ENCODE measurements at places on chromosomes 12 and 14. TPM values are rescaled to one million over a fixed set of nuclear protein-coding genes. Genes with fewer than 3 reads are reported as not detected.

Gene STXBP6
- polyA plus RNA-seq = 17.8 TPM

Gene SMCO2
- not detected for polyA plus RNA-seq

Gene RAB2B
- 17.6 TPM for polyA plus RNA-seq

Gene SYT1
- polyA plus RNA-seq = 0.90 TPM

Gene EFS
- 2.0 TPM for polyA plus RNA-seq

Gene LGR5
- not detected for polyA plus RNA-seq

Gene DCP1B
- 19.4 TPM for polyA plus RNA-seq

Gene NIN
- polyA plus RNA-seq = 28.5 TPM

Gene PRIMA1
- polyA plus RNA-seq = not detected

Gene SLC17A8
- polyA plus RNA-seq = not detected

Gene HPD
- 0.55 TPM for polyA plus RNA-seq

Gene PTGES3
- 119 TPM for polyA plus RNA-seq

Gene PROX2
- 0.01 TPM for polyA plus RNA-seq

Gene NEDD8
- polyA plus RNA-seq = 587 TPM

Gene TCL1A
- not detected for polyA plus RNA-seq

Gene TMEM30B
- polyA plus RNA-seq = 0.52 TPM

Gene PSMB11
- not detected for polyA plus RNA-seq

Gene PRB4
- not detected for polyA plus RNA-seq

Gene ACACB
- polyA plus RNA-seq = 1.7 TPM

Gene IGF1
- polyA plus RNA-seq = 0.05 TPM

Gene GNG2
- polyA plus RNA-seq = 21.1 TPM

Gene ZNF219
- polyA plus RNA-seq = 2.2 TPM

Gene SAMD15
- polyA plus RNA-seq = 0.69 TPM

Gene ZBTB42
- polyA plus RNA-seq = 1.1 TPM

Gene ARHGEF40
- 18.2 TPM for polyA plus RNA-seq

Gene GRIP1
- 0.12 TPM for polyA plus RNA-seq

Gene KCNH5
- 1.5 TPM for polyA plus RNA-seq

Gene EID3
- 2.3 TPM for polyA plus RNA-seq

Gene CMA1
- not detected for polyA plus RNA-seq

Gene RTN1
- polyA plus RNA-seq = 0.35 TPM

Measured in fibroblast of lung (primary cell).